Neural crest cell (in vitro differentiated cells): ENCODE measurements at places on chromosomes 6 and 20. TPM values are rescaled to one million over a fixed set of nuclear protein-coding genes. Genes with fewer than 3 reads are reported as not detected.
A peak's percentile ranks its signal among the peaks of the same experiment; 100 is the strongest.

- DNase-seq = no peak
Measured at GRCh38 chr20:45999557-46000261, 9.0 kb upstream of the MMP9 start.

- no peak for DNase-seq
Measured at GRCh38 chr20:17762243-17762872, 62.6 kb downstream of the BANF2 start.

DNA sequence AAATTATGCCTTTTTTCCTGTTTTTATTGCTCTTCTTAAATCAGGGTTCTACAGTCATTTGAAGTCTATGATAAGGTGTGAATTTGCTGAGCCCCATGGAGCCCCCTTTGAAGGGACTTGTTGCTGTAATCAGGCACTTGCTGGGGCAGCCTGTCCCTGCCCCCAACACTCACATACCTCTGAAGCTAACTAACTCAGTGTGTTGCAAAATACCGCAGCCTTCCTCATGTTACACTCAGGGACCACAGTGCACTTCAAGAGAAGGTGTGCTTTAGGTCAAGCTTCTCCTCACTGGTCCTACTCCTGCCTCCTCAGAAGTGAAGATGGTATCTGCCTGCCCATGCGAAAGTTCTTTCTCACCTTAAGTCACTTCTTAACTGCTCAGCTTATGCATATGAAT, 66.1 kb upstream of the GLP1R start:
- no peak for DNase-seq

GRCh38 chr6:112252571-112253497, 1.5 kb downstream of the LAMA4 start:
- DNase-seq = no peak

- DNase-seq = no peak
Measured at GRCh38 chr6:24006254-24006653, 119.8 kb upstream of the NRSN1 start.

GRCh38 chr20:21208999-21209398, 83.1 kb downstream of the KIZ start:
- no peak for DNase-seq

DNA sequence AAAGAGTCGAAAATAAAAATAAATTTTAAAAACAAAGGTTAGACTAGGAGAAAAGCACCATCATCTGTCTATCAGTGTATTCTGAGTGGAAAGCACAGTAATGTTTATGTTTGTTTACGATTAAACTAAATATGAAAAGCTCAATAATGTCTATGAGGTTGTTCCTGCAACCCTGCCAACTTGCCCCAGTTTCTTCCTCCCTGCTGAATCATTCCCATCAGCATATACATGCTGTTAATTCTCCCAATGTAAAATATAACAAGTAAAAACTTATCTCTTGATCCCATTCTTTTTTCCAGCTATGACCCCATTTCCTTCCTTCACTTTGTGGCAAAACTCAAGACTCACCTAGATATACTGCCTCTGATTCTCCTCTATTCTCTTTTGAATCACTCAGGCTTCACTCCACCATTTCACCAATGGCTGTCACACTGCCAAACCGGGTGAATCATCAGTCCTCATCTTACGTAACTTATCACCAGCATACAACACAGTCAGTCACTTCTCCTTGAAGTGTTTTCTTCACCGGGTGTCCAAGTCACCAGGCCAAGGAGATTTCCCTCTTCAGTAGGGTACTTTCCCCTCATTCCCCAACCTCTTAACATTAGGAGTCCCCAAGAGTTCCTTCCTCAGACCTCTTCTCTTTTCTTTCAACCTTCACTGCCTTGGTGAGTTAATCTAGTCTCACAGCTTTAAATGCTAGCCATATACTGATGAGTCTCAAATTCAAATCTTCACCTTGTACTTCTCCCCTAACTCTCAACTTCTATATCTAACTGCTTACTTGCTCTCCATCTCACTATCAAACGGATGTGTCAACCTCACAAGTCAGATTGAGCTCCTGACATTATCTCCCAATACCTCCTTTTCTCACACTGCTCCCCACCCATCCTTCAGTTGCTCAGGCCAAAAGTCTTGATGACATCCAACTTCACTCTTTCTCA, 6.2 kb downstream of the TMEM242 start:
- no peak for DNase-seq

GRCh38 chr6:160882006-160882405, 109.6 kb upstream of the MAP3K4 start:
- no peak for DNase-seq

DNA sequence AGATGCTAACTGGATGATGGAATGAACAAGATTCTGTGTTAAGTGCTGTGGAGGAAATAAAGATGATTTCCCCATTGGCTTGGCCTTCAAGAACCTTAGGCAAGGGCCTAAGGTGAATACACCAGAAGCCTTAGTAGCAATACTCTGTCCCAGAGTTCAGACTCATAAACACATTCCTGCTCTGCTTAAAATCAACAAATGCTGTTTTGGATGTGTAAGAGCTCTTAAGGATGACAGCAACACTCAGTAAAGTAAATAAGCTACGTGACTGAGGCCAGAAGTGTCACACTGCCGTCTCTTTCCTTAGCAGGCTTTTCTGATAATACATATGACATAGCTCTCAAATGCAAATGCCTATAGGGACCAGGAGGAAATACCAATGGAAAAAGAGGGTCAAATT, 90.6 kb downstream of the EYA2 start:
- no peak for DNase-seq

DNA sequence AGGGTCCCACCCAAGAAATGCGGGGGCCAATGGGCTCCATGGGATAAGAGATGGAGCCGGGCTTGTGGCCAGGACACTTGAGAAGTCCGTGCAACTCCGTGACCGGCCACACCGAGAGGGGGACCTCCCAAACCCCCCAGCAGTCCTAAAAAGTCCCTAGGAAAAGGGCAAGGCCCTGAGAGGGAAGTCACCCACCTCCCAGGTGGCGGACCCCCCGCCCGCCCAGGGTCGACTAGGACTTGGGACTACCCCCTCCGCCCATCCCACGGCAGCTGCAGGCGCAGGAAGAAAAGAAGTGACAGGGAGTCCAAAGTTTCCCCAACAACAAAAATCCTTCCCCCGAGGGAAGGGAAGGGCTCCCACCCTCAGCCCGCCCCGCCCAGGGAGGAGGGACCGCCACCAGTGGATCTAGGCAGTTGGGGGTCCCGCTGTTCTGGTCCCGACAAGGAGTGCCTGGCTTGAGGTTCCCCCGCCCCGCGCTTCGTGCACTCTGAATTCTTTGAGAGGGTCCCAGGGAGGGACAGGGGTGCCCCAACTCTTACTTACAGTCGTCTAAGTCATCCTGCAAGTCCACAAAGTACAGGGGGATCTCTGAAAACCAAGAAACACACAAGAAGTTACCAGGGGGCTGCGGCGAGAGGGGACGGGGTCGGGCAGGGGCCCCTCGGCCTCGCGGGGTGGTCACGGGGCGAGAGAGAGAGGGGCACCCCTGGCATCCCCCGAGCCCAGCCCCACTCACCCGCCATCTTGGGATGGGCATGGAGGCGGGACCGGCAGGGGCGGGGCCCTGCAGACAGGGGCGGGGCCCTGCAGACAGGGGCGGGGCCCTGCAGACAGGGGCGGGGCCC, 611 bp upstream of the RAB22A start:
- DNase-seq = peak; percentile 38

DNA sequence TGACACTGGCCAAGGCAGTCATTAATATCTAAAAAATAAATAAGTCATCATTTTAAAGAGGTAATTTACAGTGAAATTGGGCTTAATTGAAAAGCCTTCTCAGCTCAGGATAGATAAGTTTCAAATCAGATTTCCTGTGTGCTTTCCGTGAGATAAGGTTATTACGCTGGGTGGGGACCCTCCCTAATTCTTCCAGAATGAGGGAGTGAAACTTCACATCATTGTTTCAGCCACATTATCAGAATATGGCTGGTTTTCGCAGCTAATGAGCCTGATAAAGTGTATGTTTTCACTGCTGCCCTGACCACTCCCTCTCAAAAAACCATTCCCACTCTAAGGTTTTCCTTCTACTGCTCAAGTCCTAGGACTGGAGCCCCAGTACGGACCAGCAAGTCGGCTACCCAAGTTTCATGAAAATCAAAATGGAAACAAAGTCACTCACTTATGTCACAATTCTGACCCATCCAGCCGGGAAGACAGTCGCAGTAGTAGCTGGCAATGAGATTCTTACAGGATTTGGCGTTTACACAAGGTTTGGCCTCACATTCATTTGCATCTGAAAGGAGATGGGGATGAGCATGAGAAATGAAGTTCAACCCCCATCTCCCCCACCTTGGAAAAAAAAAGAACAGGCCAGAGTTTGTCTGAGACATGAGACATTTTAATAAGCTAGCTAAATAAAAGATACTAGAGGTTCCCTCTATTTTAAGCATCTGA, 24.6 kb downstream of the JAG1 start:
- DNase-seq = no peak

DNA sequence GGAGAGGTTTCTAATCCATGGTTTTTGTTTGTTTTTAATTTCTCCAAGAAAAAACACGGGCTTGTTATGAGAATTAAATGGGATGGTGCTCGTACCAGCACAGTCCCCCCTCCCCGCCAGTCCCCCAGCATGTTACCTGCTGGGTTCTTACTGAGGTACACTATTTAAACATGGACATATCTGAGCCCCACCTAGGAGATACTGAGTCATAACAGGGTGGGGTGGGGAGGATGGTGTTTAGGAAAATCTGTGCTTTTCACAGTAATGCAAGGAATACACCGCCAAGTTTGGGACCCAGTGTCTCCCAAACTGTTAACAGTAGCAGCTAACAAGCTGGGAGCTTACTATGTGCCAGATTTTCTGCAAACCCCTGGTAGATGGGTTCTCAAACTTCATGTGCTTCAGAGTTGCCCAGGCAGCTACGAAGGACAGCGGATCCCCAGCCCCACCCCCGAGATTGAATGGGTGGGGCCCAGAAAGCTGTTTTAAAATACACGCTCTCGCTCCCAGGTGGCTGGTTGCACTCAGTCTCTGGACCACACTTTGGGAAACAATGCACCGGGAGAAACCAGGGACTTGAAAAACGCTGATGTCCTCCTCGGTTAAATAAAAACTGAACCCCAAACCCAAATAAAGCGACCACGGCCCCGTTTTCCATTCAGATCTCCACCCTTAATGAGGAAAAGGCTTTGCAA, 995 bp downstream of the ZFP64 start:
- peak; percentile 10 for DNase-seq

DNA sequence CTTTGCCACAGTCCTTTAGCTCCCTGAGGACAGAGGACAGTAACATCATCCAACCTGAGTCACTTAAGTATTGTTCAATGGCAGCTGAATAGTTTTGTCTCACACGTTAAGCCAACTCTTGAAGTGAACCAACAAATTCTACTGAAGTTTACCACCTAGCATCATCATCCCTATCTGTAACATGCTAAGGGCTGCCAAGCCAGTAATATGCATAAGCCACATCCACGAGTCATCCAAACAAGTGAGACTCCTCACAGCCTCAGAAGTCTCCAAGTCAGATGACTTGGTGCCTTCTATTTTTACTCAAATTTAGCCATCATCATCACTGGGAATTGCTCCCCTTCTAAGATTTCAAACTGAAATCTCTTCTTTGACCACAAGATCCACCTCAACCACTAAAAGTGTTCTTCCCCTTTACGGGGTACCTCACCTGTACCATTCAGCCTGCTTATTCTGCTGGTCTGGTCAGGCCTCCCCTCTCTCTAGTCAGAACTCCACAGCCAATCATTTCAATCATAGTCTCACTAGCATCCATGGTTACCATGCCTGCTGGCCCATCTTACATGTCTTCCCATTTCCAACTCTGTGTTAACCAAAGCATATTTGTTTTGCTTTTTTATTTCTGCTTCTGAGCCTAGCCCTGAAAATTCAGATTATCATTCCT, 73.7 kb downstream of the DTNBP1 start:
- DNase-seq = no peak

GRCh38 chr6:101534821-101535220, 141.3 kb downstream of the GRIK2 start:
- DNase-seq = no peak

GRCh38 chr6:44712353-44713111, 325.0 kb downstream of the CDC5L start:
- DNase-seq = no peak

- DNase-seq = no peak
Measured at GRCh38 chr20:39518654-39519053, 556.5 kb downstream of the DHX35 start.

GRCh38 chr20:3077618-3078134, 6.3 kb downstream of the OXT start:
- no peak for DNase-seq

DNA sequence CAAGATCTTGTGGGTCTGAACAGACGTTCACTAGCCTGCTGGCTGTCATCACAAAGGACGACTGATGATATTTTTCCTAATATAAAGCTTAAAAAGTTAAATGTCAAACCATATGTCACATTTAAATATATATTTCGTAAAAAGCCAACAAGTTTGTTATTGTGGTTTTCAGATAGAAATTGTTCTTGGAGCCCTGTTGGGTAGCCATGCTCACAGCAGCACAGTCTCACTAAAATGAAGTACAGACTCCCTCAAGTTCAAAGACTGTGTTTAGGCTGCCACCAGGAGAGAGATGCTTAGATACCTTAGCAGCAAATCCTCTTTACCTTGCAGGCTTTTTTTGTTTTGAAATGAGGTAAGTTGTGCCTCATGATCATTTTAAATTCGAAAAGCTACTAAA, 17.8 kb downstream of the EEF1E1 start:
- DNase-seq = no peak

- DNase-seq = no peak
Measured at GRCh38 chr20:19015351-19016139, 196.9 kb upstream of the SLC24A3 start.

DNA sequence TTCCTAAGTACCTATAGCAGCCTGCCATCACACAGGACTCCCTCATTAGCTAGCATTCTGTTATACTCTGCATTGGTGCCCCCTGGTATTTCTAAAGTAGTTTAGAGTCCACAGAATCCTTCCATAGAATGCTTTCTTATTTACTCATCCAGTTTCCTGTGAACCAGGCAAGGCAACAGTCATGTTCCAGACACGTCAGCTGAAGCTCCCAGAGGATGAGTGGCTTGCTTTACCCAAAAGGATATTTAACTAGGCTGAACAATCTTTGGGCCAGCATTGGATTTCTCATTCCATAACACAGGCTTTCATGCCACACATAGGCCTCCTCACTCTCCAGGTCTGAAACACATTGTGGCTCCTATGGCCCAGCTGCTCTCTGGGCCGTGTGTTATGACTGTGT, 203.8 kb upstream of the MAP3K7 start:
- DNase-seq = no peak

The E2F1 gene
- total RNA-seq = 84.8 and 94.9 TPM in 2 replicates

The SYNDIG1 gene
- total RNA-seq = 0.49 and 0.75 TPM in 2 replicates

The VGLL2 gene
- 0.16 and 0.25 TPM in 2 replicates for total RNA-seq

The PHACTR1 gene
- total RNA-seq = 10.3 and 10.4 TPM in 2 replicates

The ZFAND3 gene
- 65.9 and 74.4 TPM in 2 replicates for total RNA-seq

The KHDC3L gene
- total RNA-seq = not detected in 2 replicates

The TINAG gene
- total RNA-seq = not detected in 2 replicates

The SLC22A2 gene
- not detected in 2 replicates for total RNA-seq

The GPLD1 gene
- 4.7 and 6.0 TPM in 2 replicates for total RNA-seq

The CST2 gene
- not detected in 2 replicates for total RNA-seq

The RCAN2 gene
- total RNA-seq = 3.6 TPM in 2 replicates

The MYT1 gene
- total RNA-seq = 4.0 and 4.3 TPM in 2 replicates

The WFDC10B gene
- total RNA-seq = not detected in 2 replicates

The MYO6 gene
- 24.5 and 25.7 TPM in 2 replicates for total RNA-seq

The ASIP gene
- not detected in 2 replicates for total RNA-seq

The CPXM1 gene
- 200 and 218 TPM in 2 replicates for total RNA-seq
